ENCODE measurements at places on chromosomes 3 and 15.

DNA sequence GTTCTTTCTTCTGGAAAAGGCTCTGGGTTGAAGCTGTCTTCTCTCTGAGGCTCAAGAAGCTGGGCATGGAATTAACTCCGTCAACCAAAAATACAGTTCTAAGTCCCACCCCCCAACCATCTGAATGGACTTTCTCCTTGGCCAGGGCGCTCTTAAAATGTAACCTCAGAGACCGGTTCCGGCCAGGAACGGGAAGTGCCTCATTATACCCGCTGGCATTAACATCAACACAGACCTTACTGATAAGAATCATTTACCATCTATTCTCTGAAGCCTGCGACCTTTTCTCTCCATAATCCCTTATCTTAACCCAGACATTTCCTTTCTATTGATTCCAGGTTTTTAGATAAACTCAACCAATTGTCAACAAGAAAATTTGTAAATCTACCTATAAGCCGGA, 64.7 kb downstream of the ATP1B3 start:
- no peak for DNase-seq

- no peak for DNase-seq
Measured at GRCh38 chr15:46703020-46703861, 1014.1 kb upstream of the SEMA6D start.

GRCh38 chr15:44148580-44148979, 46.5 kb downstream of the FRMD5 start:
- no peak for DNase-seq

- no peak for DNase-seq
Measured at GRCh38 chr15:53160092-53160704, 370.1 kb upstream of the ONECUT1 start.

- no peak for DNase-seq
Measured at GRCh38 chr15:77591968-77592613, 40.6 kb downstream of the LINGO1 start.

DNA sequence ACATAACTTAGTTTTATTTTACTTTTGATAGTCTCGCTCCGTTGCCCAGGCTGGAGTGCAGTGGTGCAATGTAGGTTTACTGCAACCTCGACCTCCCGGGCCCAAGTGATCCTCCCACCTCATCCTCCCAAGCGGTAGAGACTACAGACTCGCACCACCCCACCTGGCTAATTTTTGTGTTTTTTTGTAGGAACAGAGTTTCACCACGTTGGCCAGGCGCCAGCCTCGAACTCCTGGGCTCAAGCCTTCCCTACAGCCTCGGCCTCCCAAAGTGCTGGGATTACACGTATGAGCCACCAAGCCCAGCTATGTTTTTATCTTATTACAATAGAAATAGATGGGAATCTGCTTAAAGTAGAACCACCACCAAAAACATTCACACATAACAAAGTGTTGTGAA, 2.9 kb downstream of the RNU5A-1 start:
- DNase-seq = no peak

DNA sequence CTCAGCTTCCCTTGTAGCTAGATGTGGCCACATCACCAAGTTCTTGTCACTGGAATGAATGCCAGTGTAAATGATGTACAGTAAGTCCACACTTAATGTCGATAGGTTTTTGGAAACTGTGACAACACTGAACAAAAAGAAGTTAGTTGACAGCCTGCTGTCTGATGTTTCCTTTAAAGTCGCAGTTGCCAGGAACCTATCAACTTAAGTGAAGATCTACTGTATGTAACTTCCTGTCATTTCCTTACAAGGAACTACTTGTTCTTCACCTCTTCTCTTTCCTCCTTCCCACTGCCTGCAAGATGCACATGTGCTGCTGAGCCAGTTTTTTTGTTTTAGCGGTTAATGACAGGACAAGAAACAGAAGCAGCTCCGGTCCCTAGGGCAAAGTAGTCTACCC, 44.6 kb downstream of the HDGFL3 start:
- no peak for DNase-seq

DNA sequence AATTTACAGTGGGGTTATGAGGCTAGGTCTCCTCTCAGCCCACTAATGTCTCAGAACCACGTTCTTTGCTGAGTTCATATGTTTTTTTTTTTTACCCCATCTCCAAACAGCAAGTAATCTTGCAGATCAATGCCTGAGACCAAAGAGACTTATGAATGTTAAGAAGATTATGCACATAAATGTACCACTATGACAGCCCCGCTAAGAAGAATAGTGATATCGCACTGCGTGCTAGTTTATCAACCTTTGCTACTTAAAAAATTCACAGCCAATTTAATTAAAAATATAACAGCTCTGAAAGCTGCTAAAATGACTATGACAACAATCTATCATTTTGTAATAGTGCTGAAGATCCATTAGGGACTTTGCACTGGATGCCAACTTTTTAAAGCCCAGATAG, 739.0 kb upstream of the CFAP20DC start:
- DNase-seq = no peak

- peak; percentile 50 for DNase-seq
Measured at GRCh38 chr15:42994546-42994945, 74.0 kb upstream of the TTBK2 start.

- no peak for DNase-seq
Measured at GRCh38 chr15:38553071-38553470, 11.5 kb downstream of the RASGRP1 start.

- DNase-seq = no peak
Measured at GRCh38 chr3:37701734-37702433, 159.8 kb upstream of the CTDSPL start.

- DNase-seq = no peak
Measured at GRCh38 chr3:175047786-175048185, 188.7 kb downstream of the NAALADL2 start.

GRCh38 chr3:187017511-187018230, 87.3 kb downstream of the ST6GAL1 start:
- DNase-seq = no peak

DNA sequence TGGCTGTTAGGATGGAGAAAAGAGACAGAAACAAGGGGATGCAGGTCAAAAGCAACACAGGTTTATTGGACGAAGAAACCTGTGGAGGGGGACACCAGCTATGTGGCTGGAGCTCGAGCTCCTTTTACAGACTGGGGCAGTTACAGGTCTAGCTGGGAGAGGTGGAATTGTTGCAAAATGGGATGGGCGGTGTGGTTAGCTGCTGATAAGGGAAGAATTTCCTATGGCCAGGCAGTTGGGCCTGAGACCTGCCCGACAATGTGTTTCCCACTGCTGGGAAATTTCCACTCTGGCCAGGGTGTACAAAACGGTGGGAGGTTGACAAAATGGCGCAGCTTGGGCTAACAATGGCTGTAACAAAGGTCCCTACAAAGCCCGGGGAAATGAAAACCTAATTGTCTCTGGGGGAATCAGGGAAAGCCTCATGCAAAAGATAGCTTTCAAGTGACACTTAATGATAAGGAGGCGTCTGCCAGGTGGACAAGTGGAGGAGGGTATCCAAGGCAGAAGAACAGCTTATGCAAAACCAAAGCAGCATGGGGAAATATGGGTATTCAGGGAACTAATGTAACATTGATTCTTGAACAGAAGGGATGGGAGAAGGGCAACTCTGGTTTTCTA, 137.4 kb upstream of the SGO1 start:
- no peak for DNase-seq

DNA sequence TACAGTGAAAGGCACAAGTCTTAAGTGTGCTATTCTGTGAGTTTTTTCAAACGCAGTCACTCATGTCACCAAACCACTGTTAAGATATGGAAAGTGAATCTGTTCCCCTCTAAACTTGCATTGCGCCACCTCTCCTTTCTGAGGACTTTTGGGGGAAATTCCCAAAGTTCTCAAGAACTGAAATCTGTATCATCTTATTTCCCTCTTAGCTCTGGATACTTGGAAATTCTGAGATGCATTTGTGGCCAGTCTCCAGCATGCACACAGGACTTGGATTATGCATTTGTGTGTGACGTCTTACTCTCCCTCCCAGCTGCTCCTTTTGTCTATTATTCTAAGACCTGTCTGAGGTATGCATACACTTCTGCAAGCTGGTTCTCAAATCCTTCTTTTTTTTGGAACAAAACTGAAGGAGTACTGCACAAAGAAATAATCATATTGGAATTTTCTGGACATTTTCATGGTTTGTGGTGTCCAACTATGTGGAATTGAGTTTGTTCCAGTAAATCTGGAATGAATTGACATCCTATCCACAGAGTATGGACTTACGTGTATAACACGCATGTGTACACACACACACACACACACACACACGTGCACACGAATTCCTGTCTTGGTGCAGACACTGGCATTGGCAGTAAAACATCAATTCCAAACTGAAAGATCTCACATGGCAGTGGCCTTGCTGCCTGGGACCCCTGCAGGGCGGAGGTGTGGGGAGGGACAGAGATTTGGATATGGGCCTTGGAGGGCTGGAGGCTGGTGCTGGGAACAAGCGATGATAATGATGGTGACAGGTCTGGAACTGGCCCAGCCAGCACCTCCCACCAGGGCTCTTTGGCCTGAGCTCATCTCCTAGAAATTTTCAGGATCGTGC, 8.2 kb upstream of the LCTL start:
- peak; percentile 83 for DNase-seq

DNA sequence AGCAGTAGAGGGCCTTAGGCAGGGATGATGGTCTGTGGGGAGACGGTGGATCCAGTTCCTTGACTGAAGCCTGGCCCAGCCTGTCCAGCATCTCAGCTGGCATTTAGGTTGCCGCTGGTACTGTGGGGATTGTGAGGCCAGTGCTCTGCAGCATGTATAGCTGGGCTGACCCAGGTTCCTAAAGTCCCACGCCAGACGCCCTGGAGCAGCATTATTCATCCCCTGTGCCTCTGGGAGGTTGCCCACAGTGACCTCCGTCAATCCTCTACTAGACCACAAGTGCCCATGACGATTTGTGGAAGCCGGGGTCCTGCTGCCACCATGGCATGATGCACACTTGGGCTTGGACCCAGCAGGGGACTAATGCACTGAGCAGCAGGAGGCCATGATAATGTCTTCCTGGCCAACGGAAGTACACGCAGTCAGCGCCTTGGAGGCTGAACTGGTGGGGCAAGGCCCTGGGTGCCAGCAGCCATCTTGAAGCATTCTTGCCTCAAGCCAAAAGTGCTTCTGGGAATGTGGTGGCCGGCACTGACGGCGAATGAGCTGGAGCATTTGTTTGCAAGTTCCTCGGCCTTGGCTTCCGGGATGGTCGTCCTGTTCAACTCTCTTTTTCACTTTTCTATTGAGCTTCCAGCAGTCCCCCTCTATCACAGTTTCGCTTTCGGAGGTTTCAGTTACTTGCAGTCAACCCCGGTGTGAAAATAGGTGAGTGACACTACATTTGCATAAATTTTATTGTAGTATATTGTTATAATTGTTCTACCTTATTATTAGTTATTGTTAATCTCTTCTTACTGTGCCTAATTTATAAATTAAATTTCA, 949.4 kb downstream of the ROBO1 start:
- no peak for DNase-seq

DNA sequence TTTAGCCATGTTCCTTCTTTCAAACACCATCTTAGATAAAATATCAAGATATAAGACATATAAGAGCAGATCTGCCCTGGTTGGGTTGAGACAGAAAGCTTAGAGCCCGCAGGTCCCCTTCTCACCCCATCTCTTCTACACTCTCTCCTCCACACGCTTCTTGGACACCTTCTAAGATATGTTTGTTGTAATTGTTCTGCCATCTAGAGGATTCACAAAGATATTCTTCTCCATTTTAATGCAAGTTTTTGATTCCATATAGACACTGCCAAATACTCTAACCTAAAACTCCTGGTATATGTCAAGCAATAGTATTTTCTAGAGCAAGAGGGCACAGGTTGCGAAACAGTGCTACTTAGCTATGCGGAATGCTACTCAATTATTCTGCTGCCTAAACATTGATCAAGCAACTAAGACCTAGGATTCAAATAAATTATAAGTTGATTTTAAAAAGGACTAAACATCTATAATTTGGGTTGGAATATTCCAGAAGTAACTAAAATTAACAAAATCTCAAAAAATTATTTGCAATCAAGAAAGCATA, 6.8 kb downstream of the CHRM5 start:
- DNase-seq = no peak

GRCh38 chr15:53869806-53870073, 108.5 kb upstream of the UNC13C start:
- DNase-seq = no peak

DNA sequence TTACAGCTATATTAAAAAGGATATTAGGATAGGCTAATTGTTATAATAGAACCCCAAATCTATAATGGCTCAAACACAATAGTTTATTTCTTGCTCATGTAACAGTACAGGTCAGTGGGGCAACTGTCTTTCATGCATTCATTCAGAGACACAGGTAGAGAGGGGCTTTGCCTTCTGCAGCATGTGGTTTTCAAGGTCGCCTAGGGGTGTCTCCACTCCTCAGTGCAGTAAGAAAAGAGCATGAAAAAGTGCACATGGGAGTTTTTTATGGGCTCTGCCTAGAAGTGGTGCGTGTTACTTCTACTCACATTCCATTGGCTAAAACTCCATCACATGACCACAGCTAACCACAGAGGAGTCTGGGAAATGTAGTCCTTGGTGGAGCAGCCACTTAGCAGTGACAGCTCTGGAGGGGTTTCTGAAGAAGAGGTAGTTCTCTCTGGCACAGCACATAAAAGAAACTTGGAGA, 1.8 kb downstream of the ZBTB38 start:
- peak; percentile 92 for DNase-seq

GRCh38 chr15:62209821-62210220, 44.7 kb upstream of the C2CD4B start:
- DNase-seq = no peak

DNA sequence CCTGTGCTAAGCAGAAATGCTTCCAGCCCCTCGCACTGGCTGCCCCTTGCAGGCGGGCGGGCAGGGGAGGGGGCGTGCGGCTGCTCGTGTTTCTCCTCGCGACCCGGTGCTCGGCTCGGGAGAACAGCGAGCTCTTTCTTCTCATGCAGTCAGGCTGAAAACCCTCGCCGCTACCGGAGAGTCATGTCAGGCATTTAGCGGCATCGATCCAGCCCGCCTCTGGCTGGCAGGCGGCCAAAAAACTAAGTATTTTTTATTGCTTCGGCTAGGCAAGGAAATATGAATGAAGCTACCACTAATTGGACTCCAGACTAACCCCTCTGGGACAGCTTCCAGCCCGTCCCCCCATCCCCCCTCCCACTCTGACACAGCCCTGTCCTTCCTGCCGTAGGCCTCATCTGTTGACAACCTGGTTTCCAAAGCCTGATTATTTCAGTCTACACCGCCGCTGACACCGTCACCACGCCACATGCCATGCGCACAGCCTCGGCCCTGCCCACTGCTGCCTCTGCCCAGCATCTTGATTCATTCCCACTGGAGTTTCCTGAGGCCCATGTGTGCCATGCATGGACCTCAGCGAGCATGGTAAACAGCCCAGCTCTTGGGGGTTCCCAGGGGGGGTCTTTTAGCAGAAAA, 35.3 kb downstream of the TLE3 start:
- peak; percentile 95 for DNase-seq

GRCh38 chr3:142912402-142913172, 23.7 kb upstream of the PCOLCE2 start:
- DNase-seq = peak; percentile 41

Data from fibroblast of mammary gland (primary cell).